ENCODE measurements at places on chromosomes 2 and 18. TPM values are rescaled to one million over a fixed set of nuclear protein-coding genes. Genes with fewer than 3 reads are reported as not detected.

GRCh38 chr2:8999797-9000196 lies 3.7 kb downstream of the MBOAT2 start:
- DNase-seq = no peak
- H3K27me3 ChIP-seq = no peaks in the 10 kb centered on the region
- H3K4me1 ChIP-seq = no peaks in the 10 kb centered on the region
- no peak overlapping the region for H3K27ac ChIP-seq
- no peaks in the 10 kb centered on the region for H3K36me3 ChIP-seq

ALPP gene
- not detected for total RNA-seq

DNA sequence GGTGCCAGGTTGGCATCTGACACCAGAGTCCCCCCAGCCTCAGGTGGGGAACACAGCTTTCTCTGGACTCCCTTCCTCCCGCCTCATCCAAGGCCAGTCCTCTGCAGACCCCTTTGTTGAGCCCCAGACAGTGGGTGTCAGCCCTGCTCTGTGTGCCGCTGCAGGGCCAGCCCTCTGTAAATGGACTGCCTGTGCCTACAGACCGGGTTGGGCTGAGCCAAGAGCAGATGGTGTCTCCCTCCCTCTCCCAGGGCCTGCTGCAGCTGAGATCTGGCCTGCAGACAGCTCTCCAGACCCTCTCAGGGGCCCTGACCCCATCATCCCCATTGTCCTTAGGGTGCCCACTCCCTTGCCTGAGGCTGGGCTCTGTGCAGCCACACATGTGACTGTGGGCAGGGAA lies 160.8 kb downstream of the KLHL29 start:
- no peaks in the 10 kb centered on the region for H3K27me3 ChIP-seq
- DNase-seq = no peak
- H3K4me3 ChIP-seq = no peak overlapping the region
- H3K36me3 ChIP-seq = no peaks in the 10 kb centered on the region
- H3K4me1 ChIP-seq = no peaks in the 10 kb centered on the region

MC4R gene
- not detected for total RNA-seq

All from aorta (tissue), 5 donors.